ENCODE measurements at places on chromosomes 11 and 22. TPM values are rescaled to one million over a fixed set of nuclear protein-coding genes. Genes with fewer than 3 reads are reported as not detected.
A peak's percentile ranks its signal among the peaks of the same experiment; 100 is the strongest.

Gene MS4A10
- total RNA-seq, result not detected

Gene TMEM121B
- 0.13 TPM for total RNA-seq

Gene SPI1
- total RNA-seq, result not detected

Gene MRPL21
- 99.6 TPM for total RNA-seq

Gene OR10A3
- total RNA-seq, result not detected

Gene WBP2NL
- 0.43 TPM for total RNA-seq

Gene RBFOX2
- 3.3 TPM for total RNA-seq

Gene MOGAT2
- total RNA-seq, result not detected

Gene C11orf52
- total RNA-seq, result not detected

Gene HORMAD2
- total RNA-seq, result not detected

Gene C1QTNF5
- not detected for total RNA-seq

Gene SHISAL1
- total RNA-seq, result not detected

Gene SPINDOC
- 28.4 TPM for total RNA-seq

Gene THY1
- total RNA-seq, result 0.40 TPM

Gene TBX1
- not detected for total RNA-seq

Gene NRXN2
- total RNA-seq, result 0.22 TPM

Gene APLP2
- total RNA-seq, result 29.8 TPM

- no peaks in the 10 kb centered on the region for H3K27me3 ChIP-seq
- H3K27ac ChIP-seq, result no peak overlapping the region
Measured at GRCh38 chr11:3738241-3738640, 59.1 kb downstream of the NUP98 start.

- H3K36me3 ChIP-seq, result peaks cover 2% of the 10 kb centered on the region
- DNase-seq, result no peak
- H3K27ac ChIP-seq, result no peak overlapping the region
Measured at GRCh38 chr22:47155131-47155885, 392.9 kb downstream of the TBC1D22A start.

- H3K4me1 ChIP-seq, result peaks cover 23% of the 10 kb centered on the region
- DNase-seq, result no peak
- H3K36me3 ChIP-seq, result no peaks in the 10 kb centered on the region
- H3K27ac ChIP-seq, result no peak overlapping the region
- H3K27me3 ChIP-seq, result peaks cover 6% of the 10 kb centered on the region
Measured at GRCh38 chr11:77140231-77140851, 12.3 kb downstream of the MYO7A start.

GRCh38 chr11:124635932-124636331 lies 13.3 kb downstream of the TBRG1 start:
- H3K4me1 ChIP-seq, result no peaks in the 10 kb centered on the region
- H3K27ac ChIP-seq, result no peak overlapping the region
- H3K27me3 ChIP-seq, result no peaks in the 10 kb centered on the region

GRCh38 chr11:73413256-73413655 lies 37.1 kb downstream of the RELT start:
- H3K27ac ChIP-seq, result no peak overlapping the region
- DNase-seq, result no peak
- H3K4me3 ChIP-seq, result no peak overlapping the region
- H3K27me3 ChIP-seq, result no peaks in the 10 kb centered on the region
- peaks cover 4% of the 10 kb centered on the region for H3K36me3 ChIP-seq

DNA sequence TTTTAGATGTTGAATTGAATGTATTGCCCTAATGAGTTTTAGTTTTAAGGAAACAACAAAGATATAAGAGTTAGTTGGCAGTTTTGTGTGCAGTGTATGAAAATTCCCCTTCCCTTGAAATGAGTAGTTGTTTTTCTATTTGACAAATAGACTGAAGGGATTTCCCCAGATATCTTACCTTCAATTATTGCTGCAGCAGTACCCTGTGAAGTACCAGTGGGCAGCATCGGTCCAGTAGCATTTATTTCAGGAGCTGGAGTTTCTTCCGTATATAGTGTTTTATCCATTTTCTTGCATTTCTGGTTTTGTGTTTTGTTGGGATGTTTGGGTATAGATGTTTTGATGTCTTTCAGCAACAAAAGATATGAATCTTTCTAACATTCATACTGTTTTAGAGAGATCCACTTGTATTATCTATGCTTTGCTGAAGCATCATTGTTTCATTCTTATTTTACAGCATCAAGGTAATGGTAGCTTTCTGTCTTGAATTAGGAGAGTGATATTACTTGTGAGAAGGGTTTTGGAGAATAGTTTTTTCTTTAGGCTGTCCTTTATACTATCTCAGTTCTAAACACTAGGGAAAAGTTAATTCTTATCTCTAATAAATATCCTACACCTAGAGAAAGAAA lies 7.4 kb downstream of the KMT2A start:
- peak overlapping the region; percentile 57 for H3K4me3 ChIP-seq
- peaks cover 95% of the 10 kb centered on the region for H3K4me1 ChIP-seq
- no peaks in the 10 kb centered on the region for H3K27me3 ChIP-seq
- H3K27ac ChIP-seq, result peak overlapping the region; percentile 88
- DNase-seq, result peak; percentile 33

GRCh38 chr22:24290459-24290858 lies 19.8 kb downstream of the SPECC1L start:
- H3K4me3 ChIP-seq, result no peak overlapping the region
- peaks cover 41% of the 10 kb centered on the region for H3K4me1 ChIP-seq
- no peaks in the 10 kb centered on the region for H3K27me3 ChIP-seq

DNA sequence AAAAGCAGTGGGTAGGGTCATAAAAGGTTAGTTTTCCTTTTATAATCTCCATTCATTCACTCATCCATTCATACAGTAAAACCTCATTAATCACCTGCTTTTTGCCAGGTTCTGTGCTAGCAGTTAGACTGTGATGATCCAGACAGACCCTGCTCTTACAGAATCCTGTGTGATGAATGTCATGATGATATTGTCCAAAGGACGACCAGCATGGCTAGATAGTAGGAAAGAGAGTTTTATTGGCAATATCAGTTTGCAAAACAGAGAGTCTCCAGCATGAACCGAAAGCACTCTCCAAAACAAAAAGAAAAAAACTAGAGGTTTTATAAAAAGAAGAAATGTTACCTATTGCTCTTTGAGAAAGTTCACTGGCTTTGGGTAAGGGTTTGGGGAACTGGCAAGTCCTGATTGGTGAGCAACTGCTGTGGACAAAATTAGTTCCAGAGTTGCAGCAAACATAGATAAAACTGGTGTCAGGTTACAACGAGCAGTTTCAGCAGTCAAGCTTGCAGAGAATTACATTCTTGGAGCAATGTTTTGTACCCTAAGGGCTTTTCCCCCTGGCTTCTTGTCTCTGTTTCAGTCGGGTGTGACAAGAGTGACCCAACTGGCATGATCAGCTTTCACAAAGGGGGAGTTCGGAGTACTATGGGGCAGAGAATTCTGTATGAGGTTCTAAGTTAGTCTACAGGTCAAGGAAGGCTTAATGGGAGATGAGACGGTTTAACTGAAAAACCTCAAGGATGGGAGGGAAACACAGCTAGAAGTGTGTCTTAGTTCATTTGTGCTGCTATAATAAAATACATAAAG lies 58.3 kb downstream of the HSD17B12 start:
- H3K27ac ChIP-seq, result no peak overlapping the region
- peaks cover 40% of the 10 kb centered on the region for H3K36me3 ChIP-seq
- no peak for DNase-seq
- H3K4me1 ChIP-seq, result peaks cover 16% of the 10 kb centered on the region

DNA sequence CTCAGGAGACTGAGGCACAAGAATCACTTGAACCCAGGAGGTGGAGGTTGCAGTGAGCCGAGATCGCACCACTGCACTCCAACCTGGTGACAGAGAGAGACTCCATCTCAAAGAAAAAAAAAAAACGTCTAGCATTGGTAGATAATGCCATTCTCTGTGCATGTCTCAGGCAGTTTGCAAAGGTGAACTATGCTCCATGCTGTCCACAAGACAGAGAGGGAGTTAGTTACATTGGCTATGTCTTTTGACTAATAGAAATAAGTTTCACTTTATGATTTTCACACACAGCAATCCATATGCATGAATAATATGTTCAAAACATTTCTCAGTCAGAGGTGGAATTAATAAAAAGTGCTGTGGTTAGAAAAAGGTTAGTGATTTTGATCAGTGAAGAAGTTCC lies 591.4 kb downstream of the ETS1 start:
- H3K4me1 ChIP-seq, result no peaks in the 10 kb centered on the region
- H3K36me3 ChIP-seq, result no peaks in the 10 kb centered on the region
- no peak overlapping the region for H3K27ac ChIP-seq
- H3K4me3 ChIP-seq, result no peak overlapping the region
- peaks cover 5% of the 10 kb centered on the region for H3K27me3 ChIP-seq

GRCh38 chr11:10561043-10561818 lies 7.2 kb downstream of the LYVE1 start:
- no peaks in the 10 kb centered on the region for H3K4me1 ChIP-seq
- no peaks in the 10 kb centered on the region for H3K27me3 ChIP-seq
- no peak overlapping the region for H3K4me3 ChIP-seq
- no peaks in the 10 kb centered on the region for H3K36me3 ChIP-seq
- no peak overlapping the region for H3K27ac ChIP-seq
- DNase-seq, result no peak

DNA sequence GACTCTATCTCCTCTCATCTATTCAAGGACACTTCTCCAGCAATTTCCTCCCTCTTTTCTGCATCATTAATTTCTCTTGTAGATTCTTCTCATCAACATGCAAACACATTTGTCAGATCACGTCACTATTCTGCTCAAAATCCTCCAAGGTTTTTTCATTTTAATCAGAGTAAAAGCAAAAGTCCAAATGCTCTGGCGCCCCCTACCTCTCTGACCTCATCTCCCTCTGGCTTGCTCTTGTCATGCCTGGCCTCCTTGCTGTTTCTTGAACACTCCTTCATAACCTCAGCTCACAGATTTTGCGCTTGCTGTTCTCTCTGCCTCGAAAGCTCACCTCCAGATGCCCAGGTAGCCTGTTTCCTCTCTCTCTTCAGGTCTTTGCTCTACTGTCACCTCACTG lies 22.4 kb downstream of the RTCB start:
- H3K4me3 ChIP-seq, result no peak overlapping the region
- H3K36me3 ChIP-seq, result peaks cover 50% of the 10 kb centered on the region
- DNase-seq, result peak; percentile 48
- no peaks in the 10 kb centered on the region for H3K4me1 ChIP-seq
- no peak overlapping the region for H3K27ac ChIP-seq
- no peaks in the 10 kb centered on the region for H3K27me3 ChIP-seq

DNA sequence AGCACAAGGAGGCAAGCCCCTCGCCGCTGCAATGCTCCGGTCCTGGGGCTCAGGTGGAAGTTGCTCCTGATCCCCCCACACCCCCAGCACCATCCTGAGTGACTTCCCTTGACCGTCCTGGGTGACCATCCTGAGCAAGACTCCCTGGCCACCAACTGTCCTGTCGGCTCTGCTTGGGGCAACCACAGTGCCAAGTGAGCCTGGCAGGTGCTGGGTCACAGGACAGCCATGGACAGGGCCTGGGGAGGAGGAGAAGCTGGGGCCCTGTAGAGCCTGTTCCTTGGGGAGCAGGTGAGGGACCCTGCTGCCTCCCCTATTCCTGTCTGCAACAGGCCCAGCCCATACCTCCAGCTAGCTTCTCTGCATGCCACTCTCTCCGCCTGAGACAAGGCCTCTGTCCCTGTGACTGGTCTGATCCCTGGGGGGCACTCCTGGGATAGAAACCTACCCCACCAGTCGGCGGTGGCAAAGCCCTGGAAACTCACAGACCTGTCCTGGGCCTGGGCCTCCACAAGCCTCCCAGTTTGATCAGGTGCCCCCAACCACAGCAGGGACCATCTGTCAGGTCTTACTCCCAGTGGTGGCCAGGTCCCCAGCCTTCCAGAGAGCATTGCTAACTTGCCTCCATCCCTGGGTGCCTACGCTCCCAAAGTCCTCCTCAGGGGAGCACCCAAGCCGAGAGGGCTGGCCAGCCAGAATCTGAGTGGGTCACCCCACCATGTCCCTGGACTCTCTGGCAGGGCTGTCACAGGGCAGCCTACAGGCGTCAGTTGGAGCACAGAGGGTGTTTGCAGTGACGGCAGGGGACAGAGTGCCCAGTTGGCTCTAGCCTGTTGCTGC lies 68.7 kb upstream of the WNT7B start:
- H3K36me3 ChIP-seq, result no peaks in the 10 kb centered on the region
- H3K4me1 ChIP-seq, result peaks cover 8% of the 10 kb centered on the region
- H3K27me3 ChIP-seq, result no peaks in the 10 kb centered on the region
- peak overlapping the region; percentile 53 for H3K4me3 ChIP-seq
- H3K27ac ChIP-seq, result no peak overlapping the region

GRCh38 chr11:88327061-88327460 lies 10.5 kb downstream of the CTSC start:
- H3K36me3 ChIP-seq, result peaks cover 90% of the 10 kb centered on the region
- H3K4me1 ChIP-seq, result peaks cover 77% of the 10 kb centered on the region
- DNase-seq, result no peak
- H3K4me3 ChIP-seq, result no peak overlapping the region
- no peaks in the 10 kb centered on the region for H3K27me3 ChIP-seq
- H3K27ac ChIP-seq, result peak overlapping the region; percentile 47

GRCh38 chr11:69375316-69376154 lies 81.6 kb downstream of the MYEOV start:
- DNase-seq, result no peak
- no peak overlapping the region for H3K27ac ChIP-seq
- no peaks in the 10 kb centered on the region for H3K27me3 ChIP-seq
- no peak overlapping the region for H3K4me3 ChIP-seq
- no peaks in the 10 kb centered on the region for H3K36me3 ChIP-seq

- no peak overlapping the region for H3K27ac ChIP-seq
- H3K4me3 ChIP-seq, result no peak overlapping the region
- no peak for DNase-seq
- no peaks in the 10 kb centered on the region for H3K36me3 ChIP-seq
Measured at GRCh38 chr22:43658823-43659222, 153.3 kb downstream of the EFCAB6 start.

- H3K4me3 ChIP-seq, result no peak overlapping the region
- DNase-seq, result peak; percentile 7
- no peaks in the 10 kb centered on the region for H3K36me3 ChIP-seq
Measured at GRCh38 chr11:109641549-109641948, 219.6 kb downstream of the C11orf87 start.

All from activated CD8-positive, alpha-beta T cell treated with anti-CD3 and anti-CD28 coated beads for 36 hours (primary cell).